Colonic mucosa (tissue), 4 donors: ENCODE measurements at places on chromosomes 12 and 14. TPM values are rescaled to one million over a fixed set of nuclear protein-coding genes. Genes with fewer than 3 reads are reported as not detected.

GRCh38 chr14:92729634-92730358 is 18.6 kb downstream of the LGMN start:
- H3K36me3 ChIP-seq = no peaks in the 10 kb centered on the region
- H3K27me3 ChIP-seq = no peaks in the 10 kb centered on the region
- H3K4me1 ChIP-seq = peaks cover 3% of the 10 kb centered on the region
- no peak for DNase-seq

GRCh38 chr12:6584293-6584692 is 16.2 kb upstream of the NOP2 start:
- no peak for DNase-seq
- H3K27me3 ChIP-seq = no peaks in the 10 kb centered on the region
- H3K4me1 ChIP-seq = no peaks in the 10 kb centered on the region
- no peak overlapping the region for H3K27ac ChIP-seq

- H3K4me1 ChIP-seq = no peaks in the 10 kb centered on the region
- no peak overlapping the region for H3K27ac ChIP-seq
- DNase-seq = no peak
- no peak overlapping the region for H3K4me3 ChIP-seq
- H3K36me3 ChIP-seq = no peaks in the 10 kb centered on the region
- no peaks in the 10 kb centered on the region for H3K27me3 ChIP-seq
These were observed 449.9 kb downstream of the LRIG3 start for GRCh38 chr12:58470266-58471010.

Gene CIROP
- not detected for total RNA-seq

Gene KERA
- not detected for total RNA-seq

DNA sequence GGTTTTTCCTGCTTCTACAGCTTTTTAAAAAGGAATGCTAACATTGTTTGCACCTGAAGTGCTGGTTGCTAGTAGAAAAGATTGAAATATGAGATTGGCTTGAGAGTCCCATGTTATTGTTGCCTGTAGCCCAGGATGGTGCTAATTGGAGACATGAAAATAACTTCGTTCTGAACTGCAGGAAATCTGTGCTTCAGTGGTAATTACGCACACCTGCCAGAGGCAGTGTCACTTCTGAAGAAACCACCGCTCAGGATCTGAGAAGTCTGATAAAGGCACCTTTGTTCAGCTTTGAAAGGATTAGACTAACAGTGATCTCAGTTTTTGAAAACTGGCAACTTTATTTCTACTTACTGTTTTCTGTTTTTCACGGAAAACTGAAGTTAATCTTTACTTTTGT is 15.5 kb upstream of the ATP6V0A2 start:
- no peaks in the 10 kb centered on the region for H3K4me1 ChIP-seq
- no peak overlapping the region for H3K27ac ChIP-seq
- H3K4me3 ChIP-seq = no peak overlapping the region
- no peak for DNase-seq
- H3K36me3 ChIP-seq = no peaks in the 10 kb centered on the region

DNA sequence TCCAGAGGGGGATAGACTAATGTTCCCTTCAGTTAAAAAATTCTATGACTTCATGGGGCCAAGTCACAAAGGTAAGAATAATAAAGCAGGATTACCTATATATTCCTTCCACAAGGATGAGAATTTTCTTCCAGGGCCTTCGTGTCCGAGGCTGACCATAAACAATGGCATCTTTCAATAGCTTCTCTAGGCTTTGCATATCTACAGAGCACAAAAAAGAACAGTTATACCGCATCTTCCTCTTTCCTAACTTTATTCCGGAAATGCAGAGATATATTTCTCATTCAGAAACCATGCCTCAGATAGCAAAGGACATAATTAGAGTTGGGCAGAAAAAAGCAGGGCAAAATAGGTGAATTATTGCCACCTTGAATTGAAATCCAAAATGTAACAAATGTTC is 58.3 kb upstream of the ISM2 start:
- no peaks in the 10 kb centered on the region for H3K36me3 ChIP-seq
- no peaks in the 10 kb centered on the region for H3K4me1 ChIP-seq
- DNase-seq = no peak

DNA sequence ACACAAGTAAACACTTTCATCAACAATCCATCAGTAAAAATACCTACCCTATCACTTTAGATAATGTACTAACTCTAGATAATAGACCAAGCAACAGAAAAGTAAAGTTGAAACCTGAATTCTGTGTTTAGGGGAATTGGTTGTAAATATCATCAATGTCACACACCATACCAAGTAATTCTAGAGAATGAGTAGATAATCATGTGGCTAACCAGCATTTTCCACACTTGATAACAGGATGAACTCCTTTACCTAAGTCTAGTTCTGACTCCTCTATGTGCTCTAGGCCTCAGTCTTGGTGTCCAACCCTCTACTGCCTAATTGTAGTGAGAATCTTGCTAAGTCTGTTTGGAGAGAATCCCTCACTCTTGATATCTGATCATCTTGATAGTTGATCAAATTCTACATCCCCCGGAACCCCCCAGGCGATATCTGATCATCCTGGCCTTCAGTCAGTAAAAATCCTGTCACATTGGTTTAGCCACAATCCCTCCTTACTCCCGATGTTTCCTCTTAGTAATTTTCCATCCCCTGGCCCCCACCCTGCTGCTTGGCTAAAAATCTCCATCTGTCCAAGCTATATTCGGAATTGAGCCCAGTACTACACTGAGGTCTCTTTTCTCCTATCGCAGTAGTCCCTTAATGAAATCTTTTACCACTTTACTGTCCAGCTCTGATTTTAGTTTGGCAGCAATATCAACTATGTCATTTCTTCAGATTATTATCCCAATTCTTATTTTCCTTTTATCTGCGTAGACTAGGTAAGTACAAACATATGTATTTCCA is 3.4 kb upstream of the SLCO1A2 start:
- DNase-seq = no peak
- H3K27ac ChIP-seq = no peak overlapping the region
- no peaks in the 10 kb centered on the region for H3K27me3 ChIP-seq
- H3K36me3 ChIP-seq = no peaks in the 10 kb centered on the region
- H3K4me3 ChIP-seq = no peak overlapping the region
- H3K4me1 ChIP-seq = no peaks in the 10 kb centered on the region

- H3K4me3 ChIP-seq = no peak overlapping the region
- H3K27me3 ChIP-seq = no peaks in the 10 kb centered on the region
- H3K4me1 ChIP-seq = no peaks in the 10 kb centered on the region
- no peak overlapping the region for H3K27ac ChIP-seq
- peaks cover 8% of the 10 kb centered on the region for H3K36me3 ChIP-seq
These were observed 30.8 kb downstream of the CAND1 start for GRCh38 chr12:67299926-67300325.
